Ammon's horn (tissue), 1 donor: ENCODE measurements at places on chromosomes 6 and 20.

DNA sequence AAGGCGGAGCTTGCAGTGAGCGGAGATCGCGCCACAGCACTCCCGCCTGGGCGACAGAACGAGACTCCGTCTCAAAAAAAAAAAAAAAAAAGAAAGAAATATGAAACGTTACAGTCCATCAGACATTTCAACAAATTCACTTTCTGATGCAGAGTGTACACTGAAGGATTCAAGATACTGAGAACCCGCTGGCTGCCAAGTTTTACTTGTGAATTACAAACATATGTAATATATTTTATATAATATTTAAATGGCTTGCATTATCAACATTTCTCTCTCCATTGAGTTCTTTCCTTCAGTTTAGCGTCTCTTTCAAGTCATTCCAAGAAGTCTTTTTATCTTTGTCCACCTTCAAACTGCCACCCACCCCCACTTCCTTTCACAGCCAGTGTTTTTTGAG lies 240.9 kb upstream of the RNF217 start:
- no peak for DNase-seq

GRCh38 chr6:110326057-110326456 lies 32.1 kb downstream of the METTL24 start:
- DNase-seq = no peak

GRCh38 chr6:10613723-10614122 lies 80.7 kb downstream of the C6orf52 start:
- no peak for DNase-seq

DNA sequence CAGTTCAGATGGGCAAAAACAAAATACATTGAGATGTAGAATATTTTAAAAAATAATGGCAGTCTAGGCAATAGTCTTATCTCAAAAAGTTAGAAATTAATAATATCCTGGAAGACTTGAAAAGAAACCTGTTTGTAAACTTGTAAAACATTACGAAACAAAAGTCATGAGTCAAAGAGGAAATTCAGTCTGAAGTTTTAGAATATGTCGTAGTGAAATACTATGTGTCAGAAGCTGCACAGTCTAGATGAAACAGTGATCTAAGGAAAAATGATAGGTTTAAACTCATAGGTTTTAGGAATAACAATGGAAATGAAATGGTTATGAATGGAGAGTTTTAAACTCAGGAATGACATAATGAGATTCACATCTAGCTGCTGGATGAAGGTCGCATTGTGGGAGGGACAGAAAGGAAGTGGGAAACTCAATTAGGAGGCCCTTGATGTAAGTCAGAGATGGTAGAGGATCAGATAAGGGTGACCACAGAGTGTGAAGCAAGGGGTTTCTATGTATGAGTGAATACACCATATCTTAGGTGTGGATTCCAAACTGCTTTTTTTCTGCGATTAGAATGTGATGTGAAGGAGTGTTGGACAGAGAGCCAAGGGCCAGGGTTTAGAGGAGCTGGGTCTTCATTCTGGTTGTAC lies 2.8 kb downstream of the SNRPB2 start:
- DNase-seq = no peak

DNA sequence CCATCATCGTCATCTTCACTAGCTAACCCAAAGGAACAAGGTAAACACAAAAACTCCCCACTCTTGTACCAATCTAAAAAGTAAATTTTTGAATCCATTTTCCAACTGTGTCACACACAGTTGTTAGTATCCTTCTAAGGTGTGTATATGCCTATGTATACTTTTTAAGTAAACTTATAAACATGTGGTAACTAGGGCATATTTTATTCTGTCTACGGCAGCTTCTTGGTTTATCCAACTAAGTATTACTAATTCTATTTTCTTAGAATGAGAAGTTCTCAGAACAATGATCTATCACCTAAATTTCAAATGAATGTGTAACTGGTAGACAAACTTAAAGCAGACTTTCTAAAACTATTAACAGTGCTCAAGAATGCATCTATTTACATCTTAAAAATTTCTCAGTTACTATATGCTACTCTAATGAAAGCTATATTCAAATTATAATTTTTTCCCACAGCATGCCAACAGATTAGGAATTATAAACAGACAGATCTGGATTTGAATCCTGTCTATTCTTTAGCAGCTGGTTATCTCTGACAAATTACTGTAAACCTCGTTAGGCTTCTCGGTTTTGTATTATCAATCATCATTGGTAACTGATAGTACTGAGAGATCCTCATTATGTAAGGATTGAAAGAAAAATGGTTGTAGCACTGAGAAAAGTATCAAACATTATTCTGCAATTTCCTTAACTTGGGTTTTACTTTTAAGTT lies 1.8 kb upstream of the PLN start:
- no peak for DNase-seq

DNA sequence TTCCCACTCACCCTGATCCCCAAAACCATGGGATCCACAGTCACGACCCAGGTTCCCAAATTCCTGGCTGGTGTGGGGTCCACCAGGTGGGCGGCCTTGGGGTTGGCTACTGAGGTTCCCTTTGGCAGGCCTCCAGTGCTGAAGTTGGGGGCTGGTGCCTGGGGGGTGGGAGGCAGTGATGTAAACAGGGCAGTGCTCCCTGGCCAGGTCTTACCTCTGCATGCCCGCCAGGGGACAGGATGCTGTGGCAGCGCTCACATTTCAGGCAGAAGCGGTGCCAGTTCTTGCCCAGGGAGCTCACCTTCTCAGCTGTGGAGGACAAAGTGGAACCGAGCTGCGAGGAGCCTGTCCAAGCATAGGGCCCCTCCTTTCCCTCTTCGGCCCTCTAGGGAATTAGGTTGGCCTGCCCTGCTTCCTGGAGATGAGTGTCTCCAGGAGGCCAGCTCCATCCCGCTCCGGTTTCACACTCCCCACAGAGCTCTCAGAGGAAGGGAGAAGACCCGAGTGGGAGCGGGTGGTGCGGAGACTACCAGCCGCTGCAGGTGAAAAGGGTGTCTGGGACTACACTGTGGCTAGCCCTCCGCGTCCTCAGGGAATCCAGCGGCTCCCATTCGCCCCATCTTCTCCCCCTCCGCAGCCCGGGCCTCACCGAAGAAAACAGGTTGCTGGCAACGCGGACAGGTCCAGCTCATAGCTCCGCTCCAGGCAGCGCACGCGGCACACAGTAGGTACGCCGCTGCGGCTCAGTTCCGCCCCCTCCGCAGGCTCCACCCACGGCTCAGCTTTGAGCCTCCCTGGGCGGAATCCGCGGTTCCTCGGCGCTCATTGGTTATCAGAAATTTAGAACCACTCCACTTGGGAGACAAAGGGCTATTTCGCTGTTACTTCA lies at the start of gene CRIP3:
TSS of gene CRIP3 (minus strand) at position 726 of the 889 bp plus-strand sequence. CDS start at position 692, 34 bp downstream.
- no peak for DNase-seq

GRCh38 chr6:155894758-155895157 lies 439.1 kb upstream of the NOX3 start:
- no peak for DNase-seq

DNA sequence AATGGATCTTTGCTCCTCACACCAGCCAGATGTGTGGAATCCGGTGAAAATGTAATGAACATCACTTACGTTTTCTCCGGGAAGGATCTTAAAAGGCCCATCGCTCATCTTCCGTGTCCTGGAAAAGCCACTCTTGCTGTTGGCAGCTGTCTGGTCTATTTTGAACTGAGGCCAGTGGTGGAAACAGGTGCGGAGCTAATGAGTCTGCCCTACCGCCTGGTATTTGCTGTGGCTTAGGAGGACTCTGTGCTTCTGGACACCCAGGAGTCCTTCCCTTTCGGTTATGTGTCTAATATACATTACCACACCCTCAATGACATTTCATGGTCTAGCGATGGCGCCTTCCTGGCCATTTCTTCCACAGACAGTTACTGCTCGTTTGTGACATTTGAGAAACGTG lies 264.2 kb upstream of the PREP start:
- no peak for DNase-seq

- no peak for DNase-seq
These were observed 195.5 kb downstream of the MAFB start for GRCh38 chr20:40493549-40493948.

GRCh38 chr6:128121610-128122009 lies 220.8 kb upstream of the THEMIS start:
- no peak for DNase-seq

DNA sequence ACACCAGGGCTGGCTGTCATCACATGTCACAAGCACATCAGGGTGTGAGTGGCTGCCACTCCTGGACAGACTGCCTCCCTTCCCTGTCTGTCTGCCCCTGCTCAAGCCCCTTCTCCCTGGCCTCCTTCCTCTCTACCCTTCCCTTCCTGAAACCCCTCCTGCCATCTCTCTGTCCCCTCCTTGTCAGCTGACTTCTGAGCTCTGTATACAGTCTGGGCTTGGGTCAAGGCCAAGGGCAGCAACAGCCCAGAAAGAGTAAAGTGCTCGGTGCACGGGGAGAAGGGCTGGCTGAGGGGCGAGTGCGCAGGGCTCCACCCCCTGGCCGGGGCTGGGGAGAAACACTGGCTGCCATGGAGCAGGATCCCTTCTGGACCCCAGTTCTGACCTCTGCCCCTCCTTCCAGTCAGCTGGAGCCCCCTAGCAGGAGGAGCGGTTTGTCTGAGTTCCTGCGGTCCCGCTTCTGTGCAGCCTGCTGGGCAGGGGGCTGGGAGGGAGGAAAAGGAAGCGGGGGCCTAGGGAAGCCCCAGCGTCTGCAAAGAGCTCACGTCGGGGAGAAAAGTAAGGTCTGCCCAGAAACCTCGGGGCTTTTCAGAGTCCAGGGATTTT lies 2.0 kb downstream of the LKAAEAR1 start:
- no peak for DNase-seq
